ENCODE measurements at places on chromosomes 16 and 17.
A peak's percentile ranks its signal among the peaks of the same experiment; 100 is the strongest.

DNA sequence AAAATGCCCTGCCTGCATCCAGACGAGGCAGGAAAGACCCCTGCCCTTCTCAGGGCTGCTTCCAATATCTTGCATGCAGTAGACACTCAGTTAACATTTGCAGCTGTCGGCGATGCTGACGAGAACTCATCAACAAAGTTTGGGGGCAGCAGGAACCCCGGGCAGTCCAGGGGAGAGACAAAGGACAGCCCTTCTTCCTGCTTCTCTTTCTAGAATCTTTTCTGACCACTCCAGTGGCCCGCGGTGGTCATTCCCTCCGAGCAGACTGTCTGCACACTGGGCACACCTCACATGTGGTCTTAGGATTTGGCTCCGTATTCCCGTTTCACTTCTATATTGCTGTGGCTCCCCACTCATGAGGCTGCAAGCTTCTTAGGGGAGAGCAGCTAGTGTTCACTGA lies 31.0 kb upstream of the MFSD6L start:
- DNase-seq, result no peak

DNA sequence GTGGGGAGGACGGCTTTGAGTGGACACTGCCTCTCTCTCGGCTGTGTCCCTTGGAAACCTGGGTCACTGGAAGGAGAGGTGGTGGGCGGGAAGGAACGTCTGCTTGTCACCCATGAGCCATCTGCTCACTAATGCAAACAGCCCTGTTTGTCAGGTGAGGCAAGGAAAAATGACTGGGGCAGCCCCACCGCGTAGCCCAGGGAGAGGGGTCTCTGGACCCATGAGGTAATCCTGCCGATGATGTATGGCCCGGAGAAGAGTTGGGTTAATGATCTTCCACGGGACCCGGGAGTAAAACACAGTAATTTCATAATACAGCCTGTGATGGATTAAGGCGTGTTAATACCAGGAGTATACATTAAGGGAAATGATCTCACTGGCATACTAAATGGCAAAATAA lies 197.0 kb downstream of the CYLD start:
- DNase-seq, result no peak

GRCh38 chr16:27455700-27456099 lies 53.7 kb downstream of the IL21R start:
- DNase-seq, result peak; percentile 83

DNA sequence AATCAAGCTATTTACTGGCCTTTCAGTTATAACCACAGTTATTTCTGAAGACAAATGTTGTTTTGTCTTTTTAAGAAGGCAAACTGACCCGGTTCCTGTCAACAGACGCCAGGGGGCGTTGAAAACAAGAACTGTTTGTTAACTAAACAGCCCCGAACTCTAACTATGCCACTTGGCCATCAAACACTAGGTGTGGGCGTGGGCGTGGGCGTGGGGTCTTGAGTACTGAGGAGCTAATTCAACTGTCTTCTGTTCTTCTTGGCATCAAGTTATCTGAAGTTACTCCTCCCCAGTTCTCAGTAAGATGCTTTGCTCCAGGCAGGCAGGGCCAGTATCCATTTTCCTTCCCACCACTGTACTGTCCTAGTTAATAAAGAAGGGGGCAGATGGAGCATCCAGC lies 63.3 kb upstream of the MTMR4 start:
- DNase-seq, result peak; percentile 49

- no peak for DNase-seq
Measured at GRCh38 chr16:48395375-48395774, 10.2 kb upstream of the SIAH1 start.

DNA sequence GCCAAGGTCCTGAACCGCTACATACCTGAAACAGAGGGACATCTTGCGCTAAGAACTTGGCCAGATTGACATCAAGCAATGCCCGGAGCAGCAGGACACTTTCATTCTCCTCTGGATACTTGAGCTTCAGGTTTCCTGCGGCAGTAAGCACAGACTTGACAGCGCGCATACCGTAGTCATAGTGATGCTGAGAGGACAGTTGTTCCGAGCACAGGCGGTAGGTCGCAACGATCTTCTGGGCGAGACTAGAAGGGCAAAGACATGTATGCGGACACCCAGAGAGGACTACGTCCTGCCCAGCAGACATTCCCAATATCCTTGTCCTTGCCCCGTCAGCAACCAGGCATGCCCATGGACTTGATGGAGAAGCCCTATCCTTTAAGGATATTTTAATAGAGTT lies 112.9 kb downstream of the DNAH3 start:
- no peak for DNase-seq

GRCh38 chr16:55479430-55480140 lies 587 bp downstream of the MMP2 start:
- DNase-seq, result no peak

GRCh38 chr16:50329446-50330189 lies 39.2 kb downstream of the BRD7 start:
- no peak for DNase-seq

DNA sequence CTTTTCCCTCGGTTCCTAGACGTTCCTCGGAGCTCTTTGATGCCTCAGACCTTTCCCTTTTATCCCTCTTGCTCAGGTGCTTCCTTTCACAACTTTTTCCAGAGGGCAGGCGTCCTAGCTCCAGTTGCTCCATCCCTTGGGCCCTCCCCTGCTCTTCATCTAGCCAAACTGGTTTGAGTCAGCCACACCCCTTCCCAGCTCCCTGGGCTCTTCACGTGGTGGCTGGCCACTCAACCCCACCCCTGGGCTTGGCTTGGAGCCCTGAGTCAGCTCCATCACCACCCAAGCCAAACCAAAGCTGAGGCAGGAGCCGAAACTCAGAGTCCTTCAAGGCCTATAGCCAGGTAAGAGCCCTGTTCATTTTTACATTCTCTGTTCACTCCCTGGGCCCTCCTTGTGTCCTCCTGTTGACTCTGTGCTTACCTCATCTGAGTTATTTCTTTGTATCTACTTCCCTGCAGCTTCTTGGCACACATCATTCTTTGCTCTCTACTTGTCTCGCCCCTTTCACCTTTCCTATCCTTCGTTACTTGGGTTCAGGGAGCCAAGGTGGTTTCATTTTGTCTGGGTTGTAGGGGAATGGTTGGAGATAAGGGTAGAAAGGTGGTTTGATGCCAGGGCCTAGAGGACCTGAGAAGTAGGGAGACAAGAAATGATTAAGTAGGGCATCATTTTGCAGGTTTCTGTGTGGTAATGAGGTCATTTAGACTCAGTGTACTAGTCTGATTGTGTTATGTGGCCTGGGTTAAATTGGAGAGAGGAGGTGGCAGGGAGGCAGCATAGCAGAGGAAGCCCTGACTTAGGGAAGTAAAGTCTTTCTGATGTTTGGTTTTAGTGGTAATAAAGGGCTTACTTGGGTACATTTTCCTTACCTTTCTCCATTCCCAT lies 7.6 kb upstream of the PHKG2 start:
- peak; percentile 98 for DNase-seq

GRCh38 chr17:56592487-56593085 lies 913 bp upstream of the NOG start:
- no peak for DNase-seq

DNA sequence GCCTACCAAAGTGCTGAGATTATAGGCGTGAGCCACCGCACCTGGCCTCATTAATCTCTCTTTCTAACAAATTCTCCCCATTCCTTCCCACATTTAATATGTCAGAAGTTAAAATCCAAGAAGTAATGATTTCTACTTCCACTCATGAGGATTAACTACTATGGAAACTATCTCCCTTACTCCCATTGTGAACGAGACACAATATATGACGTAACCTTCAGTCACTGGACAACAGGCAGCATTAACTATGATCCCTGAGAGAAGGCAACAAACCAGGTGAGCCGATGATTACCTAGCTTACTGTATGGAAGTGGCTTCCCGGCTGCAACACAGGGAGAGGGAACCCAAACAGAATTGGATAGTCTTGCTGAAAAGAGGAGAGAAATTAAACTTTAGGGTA lies 20.0 kb downstream of the GLG1 start:
- DNase-seq, result no peak

DNA sequence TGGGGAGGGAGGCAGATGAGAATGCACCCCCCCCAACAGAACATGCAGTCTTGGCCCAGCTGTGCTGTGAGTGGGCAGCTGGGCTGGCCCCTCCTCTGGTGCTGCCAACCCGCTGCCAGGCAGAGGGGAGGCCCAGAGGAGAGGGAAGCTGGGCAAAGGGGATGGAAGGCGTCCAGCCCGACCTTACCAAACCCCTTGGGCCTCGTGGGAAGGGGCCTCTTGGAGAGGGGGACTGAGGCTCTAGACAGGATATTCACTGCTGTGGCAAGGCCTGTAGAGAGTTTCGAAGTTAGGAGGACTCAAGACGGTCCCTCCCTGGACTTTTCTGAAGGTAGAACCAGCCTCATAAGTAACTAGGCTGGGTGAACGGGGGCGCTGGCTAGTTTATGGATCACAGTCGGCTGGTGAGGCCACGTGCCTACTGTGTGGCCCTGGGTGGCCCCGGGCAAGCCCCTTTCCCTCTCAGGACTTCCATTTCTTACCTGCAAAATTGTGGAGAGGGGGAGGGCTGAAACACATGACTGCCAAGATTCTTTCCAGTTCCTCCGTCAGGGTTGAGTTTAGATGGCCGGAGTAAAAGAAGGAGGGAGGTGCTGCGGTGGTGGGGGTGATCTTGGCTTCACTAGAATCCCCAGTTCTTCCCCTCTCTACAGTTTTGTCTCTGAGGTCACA lies 857 bp upstream of the STAT5A start:
- no peak for DNase-seq

- no peak for DNase-seq
Measured at GRCh38 chr16:84361546-84361945, 6.8 kb upstream of the ATP2C2 start.

DNA sequence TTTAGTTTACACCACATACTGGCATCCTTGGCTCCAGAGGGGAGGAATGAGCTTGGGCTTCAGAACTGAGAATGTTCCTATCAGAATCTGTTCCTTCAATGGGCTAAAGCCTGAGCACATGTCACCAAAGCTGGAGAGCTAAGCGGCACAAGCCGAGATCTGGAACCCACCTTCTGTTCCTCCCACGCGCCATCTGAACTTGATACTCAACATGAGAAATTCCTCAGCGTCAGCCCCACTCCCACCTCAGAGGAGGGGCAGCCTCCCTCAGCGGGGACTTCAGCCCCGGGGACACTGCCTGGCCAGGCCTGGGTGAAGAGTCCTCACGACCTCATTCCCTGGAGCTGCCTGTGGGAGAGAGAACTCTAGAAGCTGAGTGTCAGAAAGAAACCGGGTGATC lies 22.8 kb upstream of the SLC47A1 start:
- no peak for DNase-seq

DNA sequence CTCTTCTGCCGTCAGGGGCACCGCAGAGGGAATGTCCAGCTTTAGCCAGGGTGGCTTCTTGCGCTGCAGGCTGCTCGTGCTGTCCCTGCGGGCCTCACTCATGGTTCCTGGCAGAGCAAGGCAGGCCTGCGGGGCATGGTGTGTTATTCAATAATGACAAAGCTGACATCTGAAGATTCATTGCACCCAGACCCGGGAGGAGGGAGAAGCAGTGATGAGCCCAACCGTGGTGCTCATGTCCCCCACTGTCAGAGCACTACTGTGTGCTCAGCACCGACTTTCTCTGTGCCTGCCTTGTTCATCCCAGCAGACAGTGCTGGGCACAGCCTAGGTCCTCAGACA lies 7.5 kb downstream of the RHBDF1 start:
- no peak for DNase-seq

- no peak for DNase-seq
Measured at GRCh38 chr17:80780381-80781198, 211.1 kb upstream of the CHMP6 start.

DNA sequence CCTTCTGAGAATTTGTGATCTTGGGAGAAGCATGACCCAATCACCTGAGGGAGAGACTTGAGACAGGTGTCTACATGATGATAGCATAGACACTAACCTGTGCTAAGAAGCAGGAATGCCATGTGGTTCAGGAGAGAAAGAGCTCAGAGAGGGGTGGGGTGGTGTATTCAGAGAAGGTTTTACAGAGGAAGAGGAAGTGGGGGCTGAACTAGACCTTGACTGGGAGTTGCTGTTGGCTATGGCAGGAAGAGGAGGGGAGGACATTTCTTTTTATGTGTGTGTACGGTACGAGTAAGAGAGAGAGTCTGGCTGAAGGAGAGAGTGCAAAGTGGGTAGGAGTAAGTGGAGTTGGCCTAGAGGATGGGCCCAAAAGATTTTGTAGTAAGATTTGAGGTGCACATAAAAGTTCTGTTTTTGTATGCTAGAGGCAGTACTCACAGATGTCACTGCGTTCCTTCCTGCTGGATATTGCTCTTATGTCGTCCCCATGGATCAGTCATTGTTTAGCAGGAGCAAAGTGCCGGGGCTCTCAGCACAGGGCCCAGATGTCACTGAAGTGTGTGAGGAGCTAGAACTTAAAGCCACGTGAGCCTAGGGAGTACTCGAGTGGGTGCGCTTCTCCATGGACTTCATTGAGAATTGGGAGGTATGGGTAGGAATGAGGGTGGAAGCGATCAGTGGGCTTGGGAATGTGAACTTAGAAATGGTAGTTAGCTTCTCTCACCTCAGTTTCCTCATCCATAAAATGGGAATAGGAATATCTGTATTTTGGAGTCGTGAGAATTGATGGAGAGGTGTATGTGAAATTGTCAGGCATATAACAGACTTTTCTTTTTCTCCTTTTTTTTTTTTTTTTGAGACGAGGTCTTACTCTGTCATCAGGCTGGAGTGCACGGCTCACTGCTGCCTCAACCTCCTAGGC lies 22.1 kb downstream of the SLC7A6 start:
- no peak for DNase-seq

DNA sequence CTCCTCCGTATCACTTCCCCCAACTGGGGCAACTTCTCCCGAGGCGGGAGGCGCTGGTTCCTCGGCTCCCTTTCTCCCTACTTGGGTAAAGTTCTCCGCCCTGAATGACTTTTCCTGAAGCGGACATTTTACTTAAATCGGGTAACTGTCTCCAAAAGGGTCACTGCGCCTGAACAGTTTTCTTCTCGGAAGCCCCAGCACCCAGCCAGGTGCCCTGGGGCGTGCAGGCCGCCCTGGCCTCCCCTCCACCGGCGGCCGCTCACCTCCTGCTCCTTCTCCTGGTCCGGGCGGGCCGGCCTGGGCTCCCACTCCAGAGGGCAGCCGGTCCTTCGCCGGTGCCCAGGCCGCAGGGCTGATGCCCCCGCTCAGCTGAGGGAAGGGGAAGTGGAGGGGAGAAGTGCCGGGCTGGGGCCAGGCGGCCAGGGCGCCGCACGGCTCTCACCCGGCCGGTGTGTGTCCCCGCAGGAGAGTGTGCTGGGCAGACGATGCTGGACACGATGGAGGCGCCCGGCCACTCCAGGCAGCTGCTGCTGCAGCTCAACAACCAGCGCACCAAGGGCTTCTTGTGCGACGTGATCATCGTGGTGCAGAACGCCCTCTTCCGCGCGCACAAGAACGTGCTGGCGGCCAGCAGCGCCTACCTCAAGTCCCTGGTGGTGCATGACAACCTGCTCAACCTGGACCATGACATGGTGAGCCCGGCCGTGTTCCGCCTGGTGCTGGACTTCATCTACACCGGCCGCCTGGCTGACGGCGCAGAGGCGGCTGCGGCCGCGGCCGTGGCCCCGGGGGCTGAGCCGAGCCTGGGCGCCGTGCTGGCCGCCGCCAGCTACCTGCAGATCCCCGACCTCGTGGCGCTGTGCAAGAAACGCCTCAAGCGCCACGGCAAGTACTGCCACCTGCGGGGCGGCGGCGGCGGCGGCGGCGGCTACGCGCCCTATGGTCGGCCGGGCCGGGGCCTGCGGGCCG lies 1.6 kb downstream of the HIC1 start:
- no peak for DNase-seq

Measured in bronchial epithelial cell (primary cell).